ENCODE measurements at places on chromosomes 13 and 19.

DNA sequence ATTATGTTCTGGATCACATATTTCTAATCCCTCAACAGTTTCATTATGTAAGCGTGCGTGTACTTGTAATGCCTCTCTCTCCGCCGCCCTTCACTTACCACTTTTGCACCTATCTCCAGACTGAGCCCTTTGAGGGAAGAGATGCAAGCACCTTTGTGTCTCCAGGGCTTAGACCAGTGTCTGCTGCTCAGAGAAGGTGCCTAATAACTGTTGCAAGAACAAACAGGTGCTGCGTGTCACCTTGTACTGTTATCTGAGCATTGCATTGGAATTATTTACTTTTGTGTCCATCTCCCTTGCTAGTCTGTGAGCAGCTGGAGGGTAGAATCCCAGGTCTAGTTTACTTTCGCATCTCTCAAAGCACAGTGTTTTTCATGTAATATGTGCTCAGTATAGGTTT is 156.2 kb downstream of the FLT1 start:
- DNase-seq = no peak

- DNase-seq = no peak
Observed at GRCh38 chr19:29940971-29941585, 961 bp upstream of the URI1 start.

- no peak for DNase-seq
Observed at GRCh38 chr19:917323-918151, at the start of gene KISS1R. TSS of gene KISS1R (plus strand) at chr19:917333. CDS start at chr19:917503, 170 bp downstream.

- DNase-seq = no peak
Observed at GRCh38 chr19:39246951-39247669, 1.5 kb downstream of the IFNL4 start.

- no peak for DNase-seq
Observed at GRCh38 chr19:49890349-49891311, 6.1 kb downstream of the IL4I1 start.

DNA sequence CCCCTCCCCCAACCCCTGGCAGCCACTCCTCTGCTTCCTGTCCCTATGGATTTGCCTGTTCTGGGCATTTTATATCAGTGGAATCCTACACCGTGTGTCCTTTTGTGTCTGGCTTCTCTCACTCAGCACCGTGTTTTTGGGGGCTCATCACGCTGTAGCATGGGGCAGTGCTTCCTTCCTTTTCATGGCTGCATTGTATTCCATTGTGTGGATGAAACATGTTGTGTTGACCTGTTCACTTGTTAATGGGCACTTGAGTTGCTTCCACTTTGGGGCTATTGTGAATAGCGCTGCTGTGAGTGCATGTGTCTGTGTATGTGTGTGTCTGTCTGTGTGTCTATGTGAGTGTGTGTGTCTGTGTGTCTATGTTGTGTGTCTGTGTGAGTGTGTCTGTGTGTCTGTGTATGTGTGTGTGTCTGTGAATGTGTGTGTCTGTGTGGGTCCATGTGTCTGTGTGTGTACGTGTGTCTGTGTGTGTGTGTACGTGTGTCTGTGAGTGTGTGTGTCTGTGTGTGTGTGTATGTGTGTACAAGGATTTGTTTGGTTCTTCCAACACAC is 57.2 kb downstream of the AP1M1 start:
- no peak for DNase-seq

- DNase-seq = no peak
Observed at GRCh38 chr19:31330761-31331160, 18.5 kb downstream of the TSHZ3 start.

- DNase-seq = no peak
Observed at GRCh38 chr13:52862358-52863206, 14.1 kb upstream of the PCDH8 start.

DNA sequence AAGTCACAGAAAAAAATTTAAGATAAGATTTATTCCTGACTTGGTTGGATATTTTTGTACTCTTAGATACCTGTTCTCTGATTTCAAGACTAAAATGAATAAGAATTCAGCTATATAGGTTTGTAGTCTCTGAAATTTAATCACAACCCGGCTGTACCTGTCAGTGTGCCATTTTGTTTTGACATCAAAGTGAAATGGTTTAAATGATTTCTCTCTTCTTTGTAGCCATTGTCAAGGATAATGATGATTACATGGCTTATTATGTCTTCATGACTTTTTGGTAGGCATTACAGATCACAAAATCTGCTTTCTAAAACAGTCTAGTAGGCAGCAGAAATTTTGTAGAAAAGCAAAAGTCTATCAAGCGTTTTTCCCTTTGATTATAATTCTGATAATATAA is 72.5 kb downstream of the PCDH17 start:
- no peak for DNase-seq

DNA sequence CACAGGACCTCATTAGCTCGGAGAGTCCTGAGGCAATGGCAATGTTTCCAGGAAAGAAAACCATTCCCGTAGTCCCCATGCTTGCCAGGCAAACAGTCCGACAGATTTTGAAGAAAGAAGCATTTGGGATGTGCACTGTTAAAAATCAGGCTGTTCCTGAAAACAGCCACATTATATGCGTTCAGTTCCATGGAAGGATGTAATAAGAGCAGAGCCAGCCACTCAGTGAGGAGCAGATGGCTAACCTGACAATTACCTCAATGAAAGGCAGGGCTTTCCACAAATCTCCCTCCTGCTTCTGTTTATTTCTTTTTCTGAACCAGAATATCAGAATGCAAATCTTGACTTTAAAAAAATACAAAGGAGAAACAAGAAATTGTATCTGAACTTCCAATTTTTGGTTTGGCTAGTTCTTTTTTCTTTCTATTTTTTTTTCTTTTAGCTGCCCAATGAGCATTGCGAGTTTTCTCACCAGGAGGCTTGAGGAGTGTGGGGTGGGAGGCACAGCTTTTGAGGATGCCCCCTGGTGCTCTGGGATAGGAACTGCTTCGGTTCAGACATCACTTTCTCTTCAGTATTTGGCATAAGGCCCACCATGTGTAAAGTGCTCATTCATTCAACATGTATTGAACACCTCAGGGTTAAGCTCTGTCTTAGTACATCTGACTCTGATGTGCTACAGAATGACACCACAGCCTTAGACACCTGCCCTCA is 124.2 kb downstream of the TBC1D4 start:
- no peak for DNase-seq

- DNase-seq = no peak
Observed at GRCh38 chr19:30442674-30443073, 70.5 kb downstream of the ZNF536 start.

GRCh38 chr13:20565115-20565736 is 1.7 kb upstream of the IFT88 start:
- no peak for DNase-seq

GRCh38 chr13:30154931-30155330 is 152.4 kb downstream of the KATNAL1 start:
- no peak for DNase-seq

GRCh38 chr19:8149261-8150094 is at the start of gene FBN3:
TSS of gene FBN3 (minus strand) at chr19:8149592. CDS start at chr19:8147480, 2,112 bp downstream.
- no peak for DNase-seq

- peak; percentile 62 for DNase-seq
Observed at GRCh38 chr13:112885782-112886268, 83.2 kb upstream of the MCF2L start.

- no peak for DNase-seq
Observed at GRCh38 chr13:37433086-37433485, 165.5 kb downstream of the POSTN start.

DNA sequence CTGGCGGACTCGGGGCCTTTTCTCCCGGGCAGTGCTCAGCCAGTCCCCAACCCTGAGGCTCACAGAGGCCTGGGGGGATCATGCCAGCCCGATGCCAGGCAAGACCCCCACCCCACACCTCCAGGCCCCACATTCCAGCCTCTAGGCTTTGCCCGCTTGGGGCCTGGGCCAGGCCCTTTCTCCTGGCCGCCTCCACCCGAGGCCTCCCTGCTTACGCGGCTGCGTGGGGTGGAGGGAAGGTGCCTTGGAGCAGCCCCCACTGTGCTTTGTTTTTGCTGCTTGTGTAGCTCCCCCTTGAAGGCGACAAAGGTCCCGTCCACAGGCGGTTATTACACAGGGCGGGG is 38.4 kb downstream of the SMIM24 start:
- no peak for DNase-seq

DNA sequence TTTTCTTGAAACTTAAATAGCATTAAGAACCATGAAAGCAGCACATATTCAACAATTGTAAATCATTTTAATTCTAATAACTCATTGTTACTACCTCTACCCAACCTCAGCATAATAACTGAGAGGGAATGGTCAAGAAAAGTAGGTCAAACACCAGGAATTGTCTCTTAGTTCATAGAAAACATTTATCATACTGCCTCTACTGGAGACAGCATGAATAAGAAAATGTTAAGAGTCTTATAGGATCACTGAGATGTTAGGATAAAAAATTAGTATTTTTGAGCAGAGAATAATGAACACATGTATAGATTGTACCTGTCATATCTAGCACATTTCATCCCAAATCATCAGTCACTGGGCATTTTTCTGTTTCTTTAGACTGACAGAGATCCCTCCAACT is 515.3 kb downstream of the PCDH9 start:
- DNase-seq = no peak

DNA sequence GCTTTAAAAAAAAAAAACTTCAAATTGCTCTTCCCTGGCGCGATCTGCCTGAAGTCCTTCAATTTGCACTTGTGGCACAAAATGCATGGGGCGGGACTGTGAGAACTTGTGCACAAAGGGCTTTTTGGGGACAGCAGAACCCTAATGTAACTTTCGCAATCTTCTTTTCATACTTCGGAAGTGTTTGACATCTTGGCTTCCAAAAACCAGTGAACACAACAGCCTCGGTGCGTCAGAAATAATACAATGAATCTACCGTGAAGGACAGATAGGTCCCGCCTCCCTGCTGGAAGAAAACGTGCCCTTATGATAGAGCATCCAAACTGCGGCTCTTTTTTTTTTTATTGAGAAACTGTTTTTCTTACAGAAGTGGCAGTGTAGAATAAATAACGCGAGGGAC is 36.6 kb downstream of the KLF2 start:
- no peak for DNase-seq

DNA sequence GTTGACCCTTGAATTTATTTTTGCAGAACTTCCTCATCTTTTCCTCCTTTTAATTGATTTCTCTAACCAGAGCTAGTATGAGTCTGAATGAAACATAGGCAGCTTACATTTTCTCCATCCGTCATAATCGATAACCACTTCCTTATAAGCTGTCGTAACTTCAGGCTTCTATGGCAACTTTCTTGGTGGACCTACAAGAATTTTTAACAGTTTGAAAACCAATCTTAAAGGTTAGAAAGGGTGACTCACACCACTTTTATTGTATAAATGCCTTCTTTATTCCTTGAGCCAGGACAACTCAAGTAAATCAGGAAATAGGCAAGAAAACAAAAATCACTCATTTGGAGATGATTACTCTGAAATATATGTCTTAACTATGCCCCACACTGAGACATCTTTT is 105.7 kb upstream of the KL start:
- no peak for DNase-seq

DNA sequence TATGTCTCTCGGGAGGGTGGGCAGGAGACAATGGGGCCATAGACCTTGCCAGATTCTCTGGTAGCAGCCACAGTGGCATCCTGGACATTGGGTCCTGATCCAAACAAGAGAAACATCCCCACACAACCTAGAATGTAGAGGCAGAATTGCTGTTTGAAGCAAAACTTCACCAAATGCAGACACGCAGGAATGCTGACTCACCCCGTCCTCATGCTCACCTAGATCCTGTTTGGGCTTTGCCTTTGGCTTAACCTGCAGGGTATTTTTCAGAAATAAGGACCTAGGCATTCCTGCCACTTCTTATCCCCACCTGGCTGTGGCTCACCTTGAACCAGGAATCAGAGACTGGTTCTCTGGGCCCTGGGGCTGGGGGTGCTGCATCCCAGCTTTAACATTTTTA is 7.3 kb downstream of the TBC1D17 start:
- no peak for DNase-seq

- DNase-seq = no peak
Observed at GRCh38 chr13:33782631-33783030, 35.3 kb upstream of the RFC3 start.

DNA sequence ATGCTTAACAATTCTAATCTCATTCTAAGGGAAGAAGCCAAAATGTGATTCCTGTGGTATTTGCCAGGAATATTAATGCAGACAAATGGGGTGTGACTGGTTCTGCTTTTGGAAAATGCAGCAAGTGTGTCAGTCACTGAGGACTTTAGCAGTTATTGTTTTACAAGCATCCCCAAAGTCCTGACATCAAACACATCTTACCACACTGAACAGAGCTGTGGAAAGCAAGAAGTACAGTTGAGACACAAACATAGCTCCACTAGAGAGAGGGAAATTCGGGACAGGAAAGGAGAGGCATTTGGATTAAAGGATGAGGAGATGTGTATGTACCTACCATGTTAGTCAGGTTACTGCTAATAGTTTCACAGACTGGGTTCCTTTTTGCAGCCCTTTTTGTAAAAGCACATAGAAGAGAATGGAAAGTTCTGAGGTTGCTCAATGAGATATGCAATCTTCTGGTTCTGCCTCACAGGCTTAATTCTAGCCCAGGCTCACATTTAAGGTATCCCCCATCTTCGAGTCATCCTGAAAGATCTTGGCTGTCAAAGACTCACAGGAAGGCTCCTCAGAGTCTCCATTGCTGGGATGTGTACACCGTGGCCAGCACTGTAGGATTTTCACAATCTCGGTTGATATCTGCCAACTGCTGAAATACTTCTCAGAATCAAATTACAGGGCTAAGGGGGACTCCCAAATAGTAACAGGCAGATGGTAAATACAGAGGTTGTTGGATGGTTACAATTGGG is 316.6 kb downstream of the DNAJC15 start:
- no peak for DNase-seq

Measured in AG09319 (cell line).